Activated naive CD4-positive, alpha-beta T cell treated with anti-CD3 and anti-CD28 coated beads, Interleukin-2, amount 10 ng/mL, durations not matched to agents 7 days and 5 days (primary cell): ENCODE measurements at places on chromosomes 4 and X.

DNA sequence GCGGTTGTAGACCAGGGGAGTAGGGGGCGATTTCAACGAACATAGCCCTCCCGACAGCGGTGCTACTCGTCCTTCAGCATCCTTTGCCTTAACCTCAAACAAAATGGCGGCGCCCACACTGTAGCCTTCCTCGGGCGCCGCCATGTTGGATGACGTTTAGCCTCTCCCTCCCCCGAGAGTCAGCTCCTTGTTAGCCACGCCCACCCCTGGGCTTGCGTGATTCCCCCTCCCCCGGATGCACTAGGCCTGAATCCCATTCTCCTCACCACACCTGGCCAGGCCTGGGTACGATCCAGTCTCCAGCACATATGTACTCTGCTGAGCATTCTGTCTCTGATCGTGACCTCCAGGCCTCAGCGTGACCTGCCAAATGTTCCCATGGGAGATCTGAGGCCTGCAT is 49.0 kb upstream of the ZNF157 start:
- H3K4me1 ChIP-seq = no peaks in the 10 kb centered on the region
- H3K36me3 ChIP-seq = no peaks in the 10 kb centered on the region
- no peak overlapping the region for H3K4me3 ChIP-seq
- no peak for DNase-seq

DNA sequence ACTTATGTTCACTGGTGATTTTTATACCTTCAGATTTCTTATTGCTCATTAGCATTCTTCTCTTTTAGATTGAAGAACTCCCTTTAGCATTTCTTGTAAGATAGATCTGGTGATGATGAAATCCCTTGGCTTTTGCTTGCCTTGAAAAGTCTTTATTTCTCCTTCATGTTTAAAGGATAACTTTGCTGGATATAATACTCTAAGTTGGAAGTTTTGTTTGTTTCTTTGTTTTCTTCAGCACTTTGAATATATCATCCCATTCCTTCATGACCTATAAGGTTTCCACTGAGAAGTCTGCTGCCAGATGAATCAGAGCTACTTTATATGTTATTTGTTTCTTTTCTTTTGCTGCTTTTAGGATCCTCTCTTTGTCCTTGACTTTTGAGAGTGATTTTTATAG is 18.5 kb downstream of the CC2D2A start:
- no peak for DNase-seq
- H3K4me1 ChIP-seq = no peaks in the 10 kb centered on the region
- no peaks in the 10 kb centered on the region for H3K36me3 ChIP-seq

GRCh38 chr4:25818371-25818871 is 44.4 kb downstream of the SEL1L3 start:
- DNase-seq = no peak
- H3K4me3 ChIP-seq = no peak overlapping the region
- H3K4me1 ChIP-seq = no peaks in the 10 kb centered on the region
- H3K27ac ChIP-seq = no peak overlapping the region

DNA sequence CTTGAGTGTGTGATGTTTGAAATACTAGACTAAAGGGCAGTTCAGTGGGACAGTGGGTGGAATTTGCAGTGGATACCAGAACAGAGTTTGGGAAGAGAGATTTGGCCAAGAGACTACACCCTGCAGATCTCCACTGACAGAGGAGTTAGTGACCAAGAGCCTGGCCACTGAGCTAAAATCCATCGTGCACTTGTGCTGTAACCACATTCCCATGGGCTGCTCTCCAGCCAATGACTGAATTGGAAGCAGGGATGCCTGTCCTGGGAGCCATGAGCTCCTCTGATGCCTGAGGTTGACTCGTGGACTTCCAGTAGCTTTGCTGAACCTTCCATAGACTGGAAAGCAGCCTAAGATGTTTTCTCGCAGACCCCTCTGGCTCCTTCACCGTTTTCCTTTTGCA is 296.1 kb downstream of the TRIML1 start:
- H3K36me3 ChIP-seq = no peaks in the 10 kb centered on the region
- no peak overlapping the region for H3K4me3 ChIP-seq
- no peaks in the 10 kb centered on the region for H3K4me1 ChIP-seq
- H3K27me3 ChIP-seq = no peaks in the 10 kb centered on the region

DNA sequence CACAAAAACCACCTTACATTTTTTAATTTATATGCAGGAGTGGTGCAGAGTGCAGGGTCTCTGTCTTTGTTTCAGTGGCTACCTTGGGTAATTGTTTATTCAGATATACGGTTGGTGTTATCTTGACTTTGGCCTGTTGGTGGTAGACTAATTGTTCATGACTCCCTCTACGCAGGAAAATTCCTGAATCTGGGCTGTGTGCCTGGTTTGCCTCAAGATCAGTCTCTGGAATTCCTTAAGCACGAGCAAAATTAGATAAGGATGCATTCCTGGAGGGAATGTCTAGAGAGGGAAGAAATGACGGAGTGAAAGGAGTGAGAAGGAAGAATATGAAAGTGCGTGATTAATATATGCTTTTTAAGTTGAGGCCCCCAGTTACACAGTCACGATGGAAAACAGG is 576.9 kb upstream of the PCDH10 start:
- DNase-seq = no peak
- H3K36me3 ChIP-seq = no peaks in the 10 kb centered on the region
- H3K4me1 ChIP-seq = no peaks in the 10 kb centered on the region

DNA sequence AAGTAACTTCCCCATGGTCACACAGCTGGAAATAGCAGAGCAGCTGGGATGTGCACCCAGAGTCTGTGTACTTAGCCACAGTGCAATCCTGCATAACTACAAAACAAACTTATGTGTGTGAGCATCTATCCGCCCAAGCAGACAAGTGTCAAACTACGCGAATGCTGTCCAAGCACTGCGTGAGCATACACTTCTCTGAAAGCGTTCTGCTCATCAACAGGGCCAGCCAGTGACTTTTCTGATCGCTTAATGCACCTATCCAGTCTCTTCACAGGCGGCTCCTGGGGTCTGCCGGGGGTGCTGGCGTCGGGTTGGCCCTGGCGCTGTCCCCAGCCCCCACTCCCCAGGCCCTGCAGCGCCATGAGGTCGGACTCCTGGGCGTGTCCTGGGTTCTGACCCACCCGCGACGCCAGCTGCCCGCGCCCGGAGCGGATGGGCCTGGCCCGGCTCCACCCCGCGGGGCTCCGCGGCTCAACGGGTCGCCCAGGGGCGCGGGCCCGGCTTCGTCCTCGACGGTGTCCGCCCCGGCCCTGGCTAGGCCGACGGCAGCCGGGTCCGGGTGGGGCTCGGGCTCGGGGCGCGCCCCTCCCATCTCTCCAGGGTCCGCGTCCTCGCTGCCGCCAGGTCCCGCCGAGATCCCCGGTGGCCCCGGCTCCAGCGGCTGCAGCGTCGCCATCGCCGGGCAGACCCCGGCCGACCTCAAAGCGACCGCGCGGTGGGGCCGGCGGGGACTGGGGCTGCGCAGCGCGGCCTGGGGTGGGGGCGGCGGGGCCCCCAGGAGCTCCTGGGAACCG is 1.3 kb upstream of the ZNF141 start:
- peak; percentile 21 for DNase-seq
- H3K4me3 ChIP-seq = peak overlapping the region; percentile 73
- peaks cover 35% of the 10 kb centered on the region for H3K4me1 ChIP-seq
- peaks cover 56% of the 10 kb centered on the region for H3K36me3 ChIP-seq
- peak overlapping the region; percentile 85 for H3K27ac ChIP-seq

- H3K27ac ChIP-seq = no peak overlapping the region
- H3K36me3 ChIP-seq = no peaks in the 10 kb centered on the region
- no peaks in the 10 kb centered on the region for H3K4me1 ChIP-seq
- no peak overlapping the region for H3K4me3 ChIP-seq
- DNase-seq = no peak
These were observed 123.4 kb downstream of the PARM1 start for GRCh38 chr4:75056277-75056676.

DNA sequence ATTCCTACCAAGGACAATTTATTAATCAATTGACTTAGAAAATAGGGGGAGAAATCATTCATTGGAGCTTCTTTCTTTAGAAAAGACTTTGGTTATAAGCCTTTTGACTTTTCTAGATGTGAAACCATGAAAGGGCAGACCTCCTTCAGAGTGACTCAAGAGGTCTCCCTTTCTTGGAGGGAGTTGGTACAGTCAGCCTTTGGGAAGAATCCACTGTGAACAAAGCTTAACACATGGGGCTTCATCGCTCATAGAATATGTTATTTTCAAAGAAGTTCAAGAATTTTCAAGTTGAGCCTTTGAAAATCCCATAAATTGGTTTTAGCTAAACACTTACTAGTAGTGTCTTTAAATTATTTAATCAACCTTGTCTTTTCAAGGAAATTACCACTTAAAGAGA is 28.0 kb downstream of the RIPPLY1 start:
- H3K27me3 ChIP-seq = peaks cover 4% of the 10 kb centered on the region
- H3K36me3 ChIP-seq = no peaks in the 10 kb centered on the region
- no peak overlapping the region for H3K27ac ChIP-seq
- H3K4me3 ChIP-seq = no peak overlapping the region
- no peak for DNase-seq

- no peaks in the 10 kb centered on the region for H3K36me3 ChIP-seq
- H3K27me3 ChIP-seq = peaks cover 10% of the 10 kb centered on the region
- no peak for DNase-seq
- no peak overlapping the region for H3K4me3 ChIP-seq
- no peaks in the 10 kb centered on the region for H3K4me1 ChIP-seq
These were observed 158.7 kb downstream of the SPRY1 start for GRCh38 chr4:123555233-123555806.

DNA sequence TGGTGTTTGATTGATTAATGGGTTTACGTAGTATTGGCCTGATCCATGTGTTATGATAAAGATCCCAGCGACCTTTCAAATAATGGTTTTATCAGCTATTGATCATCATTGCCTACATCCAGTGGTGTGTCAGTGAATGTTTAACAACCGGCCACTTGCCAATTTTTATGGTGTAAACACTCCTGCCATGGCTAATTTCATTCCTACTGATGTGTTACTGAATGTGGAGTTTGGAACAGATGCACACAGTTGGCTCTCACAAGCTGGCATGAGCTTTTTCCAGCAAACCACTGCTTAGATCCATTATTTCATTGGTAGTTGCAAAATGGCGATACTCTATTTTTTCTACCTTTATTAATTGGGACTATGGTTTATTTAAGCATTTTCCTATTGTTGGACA is 139.9 kb downstream of the REPS2 start:
- no peak for DNase-seq
- H3K4me1 ChIP-seq = no peaks in the 10 kb centered on the region
- H3K27ac ChIP-seq = no peak overlapping the region
- H3K27me3 ChIP-seq = no peaks in the 10 kb centered on the region

DNA sequence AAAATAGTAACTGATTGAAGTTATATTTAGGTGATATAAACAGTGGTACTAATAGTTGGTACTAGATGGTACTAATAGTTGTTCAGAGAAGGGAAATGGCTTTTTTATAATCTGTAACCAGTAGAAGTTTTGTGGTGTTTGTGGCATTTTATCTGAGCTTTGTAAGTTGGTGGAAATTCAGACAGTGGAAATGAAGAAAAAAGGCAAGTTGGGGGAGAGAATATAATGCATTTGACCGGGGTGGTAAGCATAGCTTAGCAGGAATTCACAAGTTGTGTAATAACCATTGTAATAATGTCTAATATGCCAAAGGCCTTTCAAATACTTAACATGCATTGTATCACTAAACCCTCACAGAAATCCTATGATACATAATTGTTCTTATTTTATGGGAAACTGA is 36.3 kb downstream of the DTHD1 start:
- H3K27me3 ChIP-seq = no peaks in the 10 kb centered on the region
- peaks cover 8% of the 10 kb centered on the region for H3K36me3 ChIP-seq
- peaks cover 39% of the 10 kb centered on the region for H3K4me1 ChIP-seq

DNA sequence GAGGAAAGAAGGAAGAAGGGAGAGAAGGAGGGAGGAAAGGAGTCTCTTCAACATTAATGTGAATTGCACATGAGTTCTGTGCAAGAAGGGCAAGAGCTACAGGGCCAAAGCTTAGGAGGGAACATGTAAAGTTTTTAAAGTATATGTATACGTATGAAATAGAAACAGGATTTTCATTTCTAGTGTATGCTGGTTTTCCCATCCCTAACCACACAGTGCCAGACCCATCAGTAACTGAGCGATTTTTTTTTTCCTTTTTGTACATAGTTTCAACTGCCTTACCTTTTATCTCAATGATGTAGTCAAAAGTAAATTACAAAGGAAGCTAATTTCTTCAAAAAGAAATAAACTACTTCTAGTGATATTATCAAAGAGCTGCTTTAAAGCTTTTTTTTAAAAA is 157.6 kb downstream of the SH3KBP1 start:
- DNase-seq = no peak
- H3K27ac ChIP-seq = no peak overlapping the region
- no peaks in the 10 kb centered on the region for H3K27me3 ChIP-seq
- peaks cover 47% of the 10 kb centered on the region for H3K4me1 ChIP-seq

- no peaks in the 10 kb centered on the region for H3K27me3 ChIP-seq
- no peak overlapping the region for H3K27ac ChIP-seq
- H3K36me3 ChIP-seq = no peaks in the 10 kb centered on the region
- H3K4me3 ChIP-seq = no peak overlapping the region
These were observed 108.8 kb downstream of the TMA16 start for GRCh38 chr4:163603257-163603656.

- H3K4me3 ChIP-seq = no peak overlapping the region
- H3K27ac ChIP-seq = no peak overlapping the region
- no peak for DNase-seq
- H3K27me3 ChIP-seq = peaks cover 4% of the 10 kb centered on the region
- no peaks in the 10 kb centered on the region for H3K36me3 ChIP-seq
These were observed 29.5 kb upstream of the PSAPL1 start for GRCh38 chr4:7464259-7464655.

DNA sequence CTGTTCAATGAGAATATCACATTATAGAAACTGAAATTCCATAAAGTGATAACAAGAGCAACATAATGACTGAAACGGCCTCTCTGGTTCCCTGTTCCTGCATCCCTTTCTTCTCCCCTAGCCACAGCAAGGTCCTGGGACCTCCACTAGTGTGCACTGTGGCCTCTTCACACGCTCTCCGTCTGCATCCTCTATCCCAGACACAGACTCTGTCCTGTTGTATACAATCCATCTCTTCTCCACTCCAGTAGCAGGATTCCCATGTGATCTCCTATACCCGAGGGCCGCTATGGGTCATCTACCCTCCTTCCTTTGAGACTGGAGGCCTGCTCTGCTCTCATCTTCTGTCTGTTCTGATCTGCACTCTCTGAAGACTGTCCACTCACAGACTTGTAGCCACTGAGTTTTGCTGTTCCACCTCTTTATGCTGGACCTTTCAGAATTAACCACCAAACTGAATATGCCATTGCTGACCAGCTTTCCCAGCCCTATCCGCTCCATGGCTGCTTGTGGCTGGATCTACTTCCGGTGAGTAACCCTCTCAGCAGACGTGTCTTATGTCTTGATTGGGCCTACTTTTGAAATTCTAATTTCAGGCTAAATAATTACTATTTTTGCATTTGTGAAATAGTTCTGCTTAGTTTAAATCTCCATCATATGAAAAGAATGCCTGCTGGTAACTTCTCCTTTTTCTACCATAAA is 105.1 kb upstream of the NAP1L5 start:
- no peak overlapping the region for H3K27ac ChIP-seq
- H3K4me3 ChIP-seq = no peak overlapping the region
- peaks cover 55% of the 10 kb centered on the region for H3K36me3 ChIP-seq
- DNase-seq = no peak
- H3K27me3 ChIP-seq = no peaks in the 10 kb centered on the region
- H3K4me1 ChIP-seq = peaks cover 27% of the 10 kb centered on the region
